ENCODE measurements at places on chromosomes 7 and 10.

- DNase-seq: no peak
Measured at GRCh38 chr7:126657137-126657536, 595.6 kb downstream of the GRM8 start.

DNA sequence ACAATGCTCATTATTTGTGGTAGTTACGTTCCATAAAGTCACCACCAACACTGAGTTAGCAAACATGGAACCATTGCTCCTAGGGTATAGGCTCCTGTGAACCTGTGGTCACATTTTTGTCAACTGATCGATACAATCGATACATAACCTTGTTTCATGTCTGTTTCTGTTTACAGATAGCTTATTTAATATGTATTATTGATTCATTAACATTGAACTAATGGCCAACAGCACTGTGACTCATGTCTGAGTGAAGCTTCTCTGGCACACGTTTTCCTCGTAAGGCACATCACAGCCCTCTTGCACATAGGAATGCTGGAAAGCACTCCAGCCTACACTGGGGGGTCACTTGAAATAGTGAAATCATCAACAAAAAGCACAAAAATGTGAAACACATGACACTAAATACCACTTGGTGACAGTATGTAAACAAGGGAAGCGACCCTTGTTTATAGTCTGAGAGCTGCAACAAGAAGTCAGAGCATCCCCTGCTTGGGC, 27.0 kb downstream of the GHRHR start:
- DNase-seq: no peak

DNA sequence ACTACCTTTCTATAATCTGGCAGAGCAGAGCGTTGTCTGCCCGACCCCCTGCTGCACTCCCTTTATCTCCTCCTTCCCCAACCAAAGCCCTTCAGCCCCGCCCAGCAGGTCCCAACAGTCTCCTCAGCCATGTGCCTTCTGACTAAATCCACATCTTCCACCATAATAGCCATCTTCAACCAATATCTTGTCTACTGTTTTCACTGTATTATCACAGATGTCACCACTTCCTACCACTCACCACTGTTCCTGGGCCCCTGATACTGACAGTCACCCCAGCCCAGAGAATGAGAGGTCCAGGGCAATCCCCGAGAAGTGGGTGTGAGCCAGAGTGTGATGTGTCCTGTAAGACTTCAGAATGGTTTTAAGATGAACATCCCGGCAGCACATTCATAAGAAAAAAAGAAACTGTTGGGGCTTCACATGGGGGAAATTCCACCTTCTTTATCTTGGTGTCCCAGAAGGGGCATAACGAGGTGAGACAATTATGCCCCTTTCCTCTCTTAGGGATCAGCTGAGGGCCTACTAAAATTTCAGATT, 25.3 kb downstream of the CCDC6 start:
- no peak for DNase-seq

DNA sequence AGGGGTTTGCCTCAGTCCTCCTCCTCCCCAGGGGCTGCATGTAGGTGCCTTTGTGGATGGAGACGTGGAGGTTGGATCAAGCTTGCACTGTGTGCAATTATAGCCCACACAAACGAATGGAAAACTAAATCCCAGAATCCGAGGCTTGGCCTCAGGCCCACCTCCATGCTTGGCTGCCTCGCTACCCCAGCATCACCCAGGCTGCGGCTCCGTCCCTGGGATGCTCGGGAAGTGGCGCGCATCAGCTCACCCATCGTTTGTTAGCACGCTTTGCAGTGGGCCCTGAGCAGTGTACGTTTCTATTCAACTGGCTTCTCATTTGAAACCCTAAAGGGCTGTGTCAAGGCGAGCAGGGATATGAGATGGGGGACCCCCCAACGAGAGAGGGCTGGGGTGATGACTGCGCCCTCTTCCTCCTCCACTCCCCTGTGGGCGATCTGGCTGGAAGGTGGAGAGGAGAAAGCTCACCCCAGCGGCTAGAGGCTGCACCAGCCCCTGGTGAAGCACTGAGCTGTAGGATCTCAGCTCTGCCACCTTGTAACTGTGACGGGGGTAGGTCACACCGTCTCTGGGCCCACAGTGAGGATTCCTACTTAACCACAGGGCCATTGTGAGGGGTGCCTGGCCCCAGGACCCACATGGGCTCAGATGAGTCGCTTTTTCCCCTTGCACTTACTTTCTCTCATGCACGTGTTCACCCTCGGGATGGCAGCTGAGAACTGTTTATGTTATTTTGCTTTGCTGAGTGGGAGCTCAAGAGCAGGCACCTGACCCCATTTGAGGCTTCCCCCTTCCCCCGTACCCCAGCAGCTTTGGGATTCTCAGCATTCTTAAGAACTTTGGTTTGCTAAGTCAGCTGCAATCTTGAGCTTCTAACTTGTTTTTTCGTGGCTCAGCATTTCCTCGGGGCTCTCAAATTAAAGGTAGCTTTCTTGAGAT, 12.7 kb upstream of the BTBD16 start:
- peak; percentile 59 for DNase-seq

DNA sequence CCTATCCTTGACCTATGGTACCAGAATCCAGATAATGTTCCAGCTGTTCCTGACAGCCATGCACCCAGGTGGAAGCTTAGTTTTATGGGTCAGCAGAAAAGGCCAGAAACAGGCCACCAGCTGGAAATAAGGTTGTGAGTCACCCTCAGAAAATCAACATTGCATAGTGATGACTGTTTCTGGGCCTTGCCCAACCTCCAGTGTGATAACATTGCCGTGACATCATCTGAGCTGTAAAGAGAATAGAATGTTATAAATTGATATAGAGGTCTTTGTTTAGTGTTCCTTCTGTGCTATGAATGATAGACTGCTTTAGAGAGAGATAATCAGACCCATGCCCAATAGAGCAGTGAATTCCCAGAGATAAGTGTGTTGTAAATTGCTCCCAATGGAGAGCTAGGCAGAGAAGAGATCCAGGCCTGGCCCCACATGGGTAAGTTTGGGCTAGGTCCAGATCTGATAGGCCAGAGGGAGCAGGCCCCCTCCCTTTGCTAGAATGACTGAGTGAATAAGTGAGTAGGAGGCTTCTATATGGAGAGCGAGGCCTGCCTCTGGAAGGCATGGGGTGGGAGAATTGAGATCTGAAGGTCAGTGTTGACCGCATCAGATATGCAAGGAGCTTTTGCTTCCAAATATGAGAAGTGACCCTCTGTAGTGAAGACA, 14.2 kb upstream of the HPS1 start:
- peak; percentile 95 for DNase-seq

DNA sequence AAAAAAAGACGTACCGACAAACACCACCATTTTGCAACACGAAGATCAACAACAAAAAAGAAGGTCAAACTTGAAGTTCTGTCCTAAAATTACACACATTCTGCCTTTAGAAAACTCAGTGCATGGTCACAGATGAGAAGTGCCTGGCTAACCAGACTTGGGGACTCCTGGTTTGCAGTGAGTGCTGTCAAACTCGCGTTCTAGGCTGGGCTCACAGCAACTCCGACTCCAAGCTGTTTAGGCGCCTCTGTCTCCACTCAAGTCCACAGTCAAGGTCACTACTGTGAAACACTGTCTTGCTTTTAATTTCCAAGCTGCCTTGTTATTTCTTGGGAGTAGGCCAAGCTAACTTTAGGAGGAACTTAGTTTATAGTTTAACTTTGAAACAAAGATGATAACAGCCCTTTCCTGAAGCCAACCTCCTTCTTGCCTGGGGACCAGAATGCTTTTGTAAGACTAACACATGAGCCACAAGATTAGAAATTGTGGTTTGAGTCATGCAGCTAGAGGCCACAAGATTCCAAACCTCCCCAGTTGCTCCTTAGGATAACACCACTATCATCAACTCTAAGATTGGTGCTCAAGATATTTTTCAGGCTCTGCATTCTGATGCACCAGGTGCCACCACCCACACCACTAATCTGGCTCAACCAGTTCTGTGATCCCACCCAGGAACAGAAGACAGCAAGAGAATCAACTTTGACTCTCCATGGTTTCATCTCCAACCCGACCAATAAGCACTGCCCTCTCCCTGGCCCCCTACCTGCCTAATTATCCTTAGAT, 1.1 kb upstream of the DNAAF5 start:
- DNase-seq: peak; percentile 82

DNA sequence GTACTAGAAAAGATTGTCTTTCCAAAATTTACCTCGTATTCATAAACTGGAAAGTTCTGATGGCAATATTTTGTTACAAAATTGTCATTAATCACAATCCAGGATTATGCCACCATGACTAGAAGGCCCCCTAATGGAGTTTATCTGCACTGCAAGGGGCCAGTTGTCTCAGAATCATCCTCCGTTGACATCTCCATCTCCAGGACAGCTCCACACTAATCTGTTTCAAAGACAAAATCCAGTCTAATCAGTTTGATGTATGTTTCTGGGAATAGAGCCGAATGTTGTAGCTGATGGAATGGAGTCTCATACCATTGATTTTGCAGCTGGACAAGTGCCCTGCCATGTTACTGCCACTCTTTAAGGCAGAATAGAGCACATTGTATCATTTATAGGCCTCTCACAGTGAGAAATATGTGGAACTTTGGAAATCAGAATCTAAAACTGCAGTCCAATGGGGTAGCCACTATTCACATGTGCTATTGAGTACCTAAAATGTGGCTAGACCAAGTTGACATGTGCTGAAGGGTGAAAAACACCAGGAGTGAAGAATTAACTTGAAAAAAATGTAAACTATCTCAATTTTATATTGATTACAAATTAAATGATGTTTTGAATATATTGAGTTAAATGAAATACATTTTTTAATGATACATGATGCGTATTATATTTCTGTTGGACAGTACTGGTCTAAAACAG, 38.3 kb upstream of the TOMM7 start:
- peak; percentile 37 for DNase-seq
